Stimulated activated CD4-positive, alpha-beta T cell treated with anti-CD3 and anti-CD28 coated beads, Interleukin-1b, Interleukin-23, amount 100 ng/mL, for 24 hours (primary cell): ENCODE measurements at places on chromosomes 16 and 17.

GRCh38 chr16:25372716-25373115 is 115.1 kb upstream of the ZKSCAN2 start:
- DNase-seq, result no peak

DNA sequence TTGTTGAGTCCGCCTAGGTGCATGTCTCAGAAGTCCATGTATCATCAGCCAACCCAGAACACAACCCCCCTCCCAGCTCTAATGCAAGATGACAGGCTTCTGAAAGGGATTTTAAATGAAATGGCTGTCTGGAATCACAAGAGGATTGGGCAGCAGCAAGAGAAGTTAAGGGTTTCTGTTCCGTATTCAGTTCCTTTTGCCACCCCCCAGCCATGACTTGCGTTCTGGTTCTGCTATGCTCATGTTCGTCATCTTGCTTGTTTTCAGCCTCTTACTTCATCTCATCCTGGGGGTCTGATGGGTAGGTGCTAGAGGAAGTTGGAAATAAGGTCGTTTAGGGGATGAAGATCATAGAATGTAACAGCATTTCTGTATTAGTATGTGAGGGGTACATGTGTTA is 12.0 kb downstream of the MINK1 start:
- no peak for DNase-seq

- DNase-seq, result no peak
Observed at GRCh38 chr16:89320782-89321501, 103.4 kb downstream of the ZNF778 start.

DNA sequence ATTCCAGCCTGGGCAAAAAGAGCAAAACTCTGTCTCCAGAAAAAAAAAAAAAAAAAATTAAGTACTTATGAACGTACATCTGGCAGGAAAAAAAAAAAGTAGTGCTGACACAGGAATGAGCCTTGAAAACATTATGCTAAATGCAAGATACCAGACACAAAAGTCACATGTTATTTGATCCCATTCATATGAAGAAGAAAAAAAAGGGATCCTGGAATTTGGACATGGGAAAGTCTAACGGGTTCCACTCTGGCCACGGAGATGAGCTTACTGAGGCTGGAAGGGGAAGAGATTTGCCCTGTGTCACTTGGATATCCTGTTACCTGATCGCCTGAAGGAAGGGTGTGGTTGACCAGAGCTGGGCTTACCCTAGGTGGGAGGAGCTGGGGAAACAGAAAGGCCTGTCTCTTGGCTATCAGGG is 251.9 kb downstream of the PARN start:
- DNase-seq, result no peak

DNA sequence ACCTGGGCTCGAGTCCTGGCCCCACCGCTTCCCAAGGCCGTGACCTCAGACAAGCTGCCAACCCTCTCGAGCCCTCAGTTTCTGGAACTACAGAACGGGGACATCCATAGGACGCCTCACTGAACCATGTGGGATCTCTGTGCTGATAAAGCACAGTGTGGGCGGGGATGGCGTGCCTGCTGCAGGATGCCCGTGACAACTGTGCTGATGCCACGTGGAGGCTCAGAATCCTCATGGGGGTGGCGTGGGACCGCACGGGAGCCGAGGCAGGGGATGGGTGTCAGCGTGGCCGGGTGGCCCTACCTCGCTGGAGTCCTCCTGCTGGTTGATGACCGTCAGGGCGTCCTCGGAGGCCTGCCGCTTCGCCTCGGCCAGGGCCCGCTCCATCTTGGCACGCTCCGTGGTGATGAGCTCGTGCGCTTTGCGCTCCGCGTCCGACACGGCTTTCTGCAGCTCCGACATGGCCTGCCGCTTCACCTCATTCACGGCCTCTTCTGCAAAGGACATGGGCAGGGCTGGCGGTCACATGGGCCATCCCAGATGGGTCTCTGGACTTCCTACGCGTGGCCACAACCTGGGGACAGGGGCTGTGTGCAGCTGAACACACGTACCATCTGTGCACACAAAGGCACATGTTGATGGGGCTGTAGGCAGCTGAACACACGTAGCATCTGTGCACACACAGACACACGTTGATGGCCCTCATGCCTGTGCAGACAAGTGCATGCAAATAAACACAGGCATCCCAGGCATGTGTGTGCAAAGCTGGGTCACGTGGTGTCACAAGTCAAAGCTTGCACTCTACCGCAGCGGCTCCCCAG is 12.7 kb upstream of the PABPN1L start:
- no peak for DNase-seq

DNA sequence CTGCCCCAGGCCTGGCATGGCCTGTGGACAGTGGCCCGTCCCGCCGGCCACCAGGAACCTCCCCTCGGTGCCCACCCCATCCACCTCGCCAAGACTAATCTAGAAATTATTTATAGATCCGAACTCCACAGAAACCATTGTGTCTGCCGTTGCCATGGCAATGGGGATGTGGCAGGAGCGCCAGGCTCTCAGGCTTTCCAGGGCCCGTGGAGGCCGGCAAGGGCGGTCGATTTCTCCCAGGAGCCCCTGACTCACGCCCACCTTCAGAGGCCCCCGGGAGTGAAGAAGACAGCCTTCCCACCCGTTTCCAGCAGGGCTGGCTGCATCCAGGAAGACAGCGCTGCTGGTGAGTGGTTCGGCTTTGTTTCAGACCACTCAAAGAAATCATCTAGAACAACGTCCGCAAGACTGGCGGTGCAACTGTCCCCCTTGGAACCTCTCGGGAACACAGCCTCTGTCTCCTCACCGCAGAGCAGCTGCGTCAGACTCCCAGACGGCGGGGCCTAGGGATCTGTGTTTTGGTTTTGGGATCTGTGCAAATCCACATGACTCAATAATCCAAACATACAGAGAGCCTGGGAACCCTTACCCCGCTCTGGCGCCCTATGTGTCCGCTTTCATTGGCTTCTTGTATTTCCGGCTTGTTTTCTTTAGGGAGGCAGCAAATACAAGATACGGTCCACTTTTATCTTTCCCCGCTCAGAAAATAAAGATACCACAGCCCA is 48.5 kb upstream of the ZCCHC14 start:
- no peak for DNase-seq

DNA sequence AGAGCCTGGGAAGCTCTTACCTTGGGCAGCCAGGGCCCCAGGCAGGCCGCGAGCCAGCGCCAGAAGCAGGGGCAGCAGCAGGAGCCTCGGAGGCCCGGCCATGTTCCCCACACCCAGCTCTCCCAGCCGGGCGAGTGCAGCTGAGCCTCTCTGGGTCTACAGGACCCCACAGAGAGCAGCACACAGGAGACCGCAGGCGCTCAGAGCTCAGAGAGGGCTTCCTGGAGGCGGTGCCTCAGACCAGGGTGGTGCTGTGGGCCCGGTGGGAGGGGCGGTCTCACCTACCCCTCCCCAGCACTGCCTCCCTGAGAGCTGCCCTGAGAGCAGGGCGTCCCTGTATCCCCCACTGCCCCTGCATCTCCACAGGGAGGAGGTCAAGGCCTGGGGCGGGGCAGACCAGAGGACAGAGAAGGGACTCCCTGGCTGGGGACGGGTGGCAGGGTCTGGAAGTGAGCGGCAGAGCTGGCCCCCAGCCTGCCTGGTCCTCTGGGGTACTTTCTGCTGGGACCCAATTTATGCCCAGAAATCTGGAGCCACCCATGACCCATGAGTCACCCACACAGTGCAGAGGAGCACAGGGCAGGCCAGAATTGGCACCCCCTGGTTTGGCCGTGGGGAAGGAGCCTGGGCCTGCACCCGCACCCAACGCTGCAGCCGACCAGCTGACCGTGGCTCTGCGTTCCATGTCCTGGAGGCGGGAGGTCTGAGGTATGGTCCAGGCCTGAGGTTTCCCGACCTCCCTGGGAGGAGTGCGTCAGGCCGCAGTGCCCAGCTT is at the start of gene CD7:
CD7 (minus strand) TSS at position 215 of the 775 bp plus-strand sequence; CDS start at position 102, 113 bp downstream.
- peak; percentile 73 for DNase-seq

DNA sequence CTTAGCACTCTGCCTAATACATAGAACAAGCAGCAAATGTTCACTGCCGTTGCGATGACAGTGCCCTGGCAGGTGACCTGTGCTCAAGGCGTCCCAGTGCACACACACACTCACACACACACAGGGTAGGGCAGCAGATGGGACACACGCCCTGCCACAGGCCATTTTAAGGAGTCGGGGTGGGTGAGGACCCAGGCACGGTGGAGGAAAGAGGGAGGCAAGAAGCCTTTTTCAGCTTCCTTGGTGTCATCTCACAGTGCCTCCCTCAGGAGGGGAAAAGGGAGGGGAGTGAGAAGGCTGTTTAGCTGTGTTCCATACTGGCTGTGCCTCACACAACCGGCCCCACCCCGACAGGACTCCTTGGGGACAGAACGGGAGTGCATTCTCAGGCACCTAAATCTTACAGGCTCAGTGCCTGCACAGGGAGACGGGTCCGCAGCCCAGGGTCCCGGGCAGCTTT is 1.5 kb downstream of the PITPNM3 start:
- DNase-seq, result no peak

GRCh38 chr17:80970044-80970761 is 21.4 kb upstream of the CHMP6 start:
- no peak for DNase-seq

GRCh38 chr16:7086822-7087616 is 245.6 kb upstream of the RBFOX1 start:
- no peak for DNase-seq

DNA sequence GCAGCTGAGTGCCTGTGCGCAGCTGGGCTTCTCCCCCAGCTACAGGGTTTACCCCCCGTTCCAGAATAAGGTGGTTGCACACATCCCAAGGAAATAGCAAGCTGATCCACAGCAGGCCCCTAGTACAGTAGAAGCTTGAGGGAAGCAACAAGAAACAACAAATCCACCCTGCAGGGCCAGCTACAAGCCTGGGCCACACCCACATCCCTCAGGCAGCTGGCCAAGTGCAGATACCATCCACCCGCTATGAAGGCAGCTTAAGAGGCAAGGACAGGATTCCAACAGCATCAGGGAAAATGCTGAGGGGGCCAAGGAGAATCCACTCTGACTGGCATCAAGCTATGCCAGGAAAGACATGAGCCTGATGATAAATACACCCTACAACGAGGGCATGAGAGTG is 66.9 kb upstream of the RCVRN start:
- no peak for DNase-seq

DNA sequence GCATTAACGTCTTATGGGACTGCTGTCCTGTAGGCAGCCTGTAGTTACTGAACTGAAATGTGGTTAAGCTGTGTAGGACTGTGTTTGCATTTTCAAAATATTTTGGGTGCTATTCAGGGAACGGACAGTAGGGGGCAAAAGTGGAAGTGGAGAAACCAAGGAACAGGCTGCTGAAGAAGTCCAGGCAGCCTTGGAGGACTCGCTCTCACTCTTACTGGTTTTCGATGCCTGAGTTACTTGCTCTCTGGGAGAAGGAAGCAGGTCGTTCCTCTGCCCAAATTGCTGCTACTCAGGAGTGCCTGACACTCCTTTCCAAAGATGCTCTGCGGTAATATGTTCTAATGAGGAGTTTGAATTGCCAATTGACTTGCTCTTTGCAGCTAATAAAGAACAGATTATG is 64.5 kb upstream of the RBFOX1 start:
- no peak for DNase-seq

- no peak for DNase-seq
Observed at GRCh38 chr16:77897129-77897437, 108.7 kb downstream of the VAT1L start.

DNA sequence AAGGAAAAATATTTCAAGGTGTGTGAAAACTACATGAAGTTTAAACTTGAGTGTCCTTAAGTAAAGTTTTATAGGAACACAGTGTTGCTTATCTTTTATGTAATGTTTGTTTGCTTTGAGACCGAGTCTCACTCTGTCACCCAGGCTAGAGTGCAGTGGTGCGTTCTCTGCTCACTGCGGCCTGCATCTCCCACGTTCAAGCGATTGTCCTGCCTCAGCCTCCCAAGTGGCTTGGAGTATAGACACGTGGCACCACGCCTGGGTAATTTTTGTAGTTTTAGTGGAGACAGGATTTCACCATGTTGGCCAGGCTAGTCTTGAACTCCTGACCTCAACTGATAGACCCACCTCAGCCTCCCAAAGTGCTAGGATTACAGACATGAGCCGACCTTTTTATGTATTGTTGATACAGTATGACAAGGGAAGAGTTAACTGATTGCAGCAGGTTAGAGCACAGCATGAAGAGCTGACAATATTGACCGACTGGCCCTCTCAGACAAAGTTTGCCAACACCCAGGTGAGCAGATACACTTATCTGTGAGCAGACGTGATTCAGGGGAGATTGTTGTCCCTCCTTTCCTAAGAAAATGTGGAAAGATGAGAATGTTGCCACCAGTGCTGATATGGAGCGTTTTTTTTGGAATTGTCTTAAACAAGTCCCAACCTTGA is 373.7 kb downstream of the WWOX start:
- no peak for DNase-seq

- no peak for DNase-seq
Observed at GRCh38 chr16:47359478-47359877, 101.4 kb downstream of the ITFG1 start.

- no peak for DNase-seq
Observed at GRCh38 chr17:57097832-57098421, 12.9 kb downstream of the AKAP1 start.

DNA sequence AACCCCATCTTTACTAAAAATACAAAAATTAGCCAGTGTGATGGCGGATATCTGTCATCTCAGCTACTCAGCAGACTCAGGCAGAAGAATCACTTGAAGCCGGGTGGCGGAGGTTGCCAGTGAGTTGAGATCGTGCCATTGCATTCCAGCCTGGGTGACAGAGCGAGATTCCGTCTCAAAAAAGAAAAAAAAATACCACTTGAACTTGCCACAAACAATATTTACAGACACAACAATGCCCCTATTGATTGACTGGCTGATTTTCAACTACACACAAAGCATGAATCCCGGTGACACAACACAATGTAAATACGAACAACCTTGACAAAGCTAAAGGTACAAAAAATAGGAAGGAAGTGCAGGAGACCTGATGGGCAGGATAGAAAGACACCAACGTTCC is 49.3 kb downstream of the NXN start:
- DNase-seq, result no peak

DNA sequence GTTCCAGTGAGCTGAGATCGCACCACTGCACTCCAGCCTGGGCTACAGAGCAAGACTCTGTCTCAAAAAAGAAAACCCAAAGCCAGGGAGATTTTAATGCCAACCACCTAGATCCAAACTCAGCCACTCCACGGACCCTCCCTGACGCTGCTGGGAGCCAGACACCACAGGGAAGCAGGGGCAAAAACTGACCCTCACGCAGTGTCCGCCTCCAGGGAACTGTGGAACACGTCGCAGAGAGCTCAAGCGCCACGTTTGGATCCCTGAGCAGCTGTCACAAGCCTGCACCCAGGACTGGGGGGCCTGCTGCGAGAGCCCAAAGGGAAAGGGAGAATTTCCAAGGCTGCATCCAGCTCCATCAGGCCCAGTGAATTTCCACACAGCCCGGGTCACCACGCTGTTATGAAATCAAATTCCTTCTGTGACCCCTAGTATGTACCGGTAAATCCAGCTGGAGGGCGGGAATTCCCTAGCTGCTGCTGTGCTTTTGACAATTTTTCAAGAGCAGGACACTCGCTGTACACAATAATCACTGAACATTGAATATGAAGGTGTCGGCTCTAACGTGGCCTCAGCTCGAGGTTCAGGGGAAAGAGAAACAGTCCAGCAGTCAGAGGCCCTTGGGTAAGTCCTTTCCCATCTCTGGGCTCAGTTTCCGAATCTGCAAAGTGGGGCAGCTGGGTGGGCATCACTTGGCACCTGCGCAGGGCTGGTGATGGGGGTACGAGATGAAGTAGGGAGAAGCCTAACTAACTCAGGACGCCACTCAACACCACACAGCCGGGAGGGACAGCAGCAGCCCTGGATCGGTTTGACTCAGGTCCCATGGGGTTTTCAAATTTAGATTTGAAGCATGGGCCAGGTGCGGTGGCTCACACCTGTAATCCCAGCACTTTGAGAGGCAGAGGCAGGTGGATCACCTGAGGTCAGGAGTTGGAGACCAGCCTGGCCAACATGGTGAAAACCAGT is 8.6 kb downstream of the CARHSP1 start:
- no peak for DNase-seq
